ENCODE measurements at places on chromosomes 11 and 22.

DNA sequence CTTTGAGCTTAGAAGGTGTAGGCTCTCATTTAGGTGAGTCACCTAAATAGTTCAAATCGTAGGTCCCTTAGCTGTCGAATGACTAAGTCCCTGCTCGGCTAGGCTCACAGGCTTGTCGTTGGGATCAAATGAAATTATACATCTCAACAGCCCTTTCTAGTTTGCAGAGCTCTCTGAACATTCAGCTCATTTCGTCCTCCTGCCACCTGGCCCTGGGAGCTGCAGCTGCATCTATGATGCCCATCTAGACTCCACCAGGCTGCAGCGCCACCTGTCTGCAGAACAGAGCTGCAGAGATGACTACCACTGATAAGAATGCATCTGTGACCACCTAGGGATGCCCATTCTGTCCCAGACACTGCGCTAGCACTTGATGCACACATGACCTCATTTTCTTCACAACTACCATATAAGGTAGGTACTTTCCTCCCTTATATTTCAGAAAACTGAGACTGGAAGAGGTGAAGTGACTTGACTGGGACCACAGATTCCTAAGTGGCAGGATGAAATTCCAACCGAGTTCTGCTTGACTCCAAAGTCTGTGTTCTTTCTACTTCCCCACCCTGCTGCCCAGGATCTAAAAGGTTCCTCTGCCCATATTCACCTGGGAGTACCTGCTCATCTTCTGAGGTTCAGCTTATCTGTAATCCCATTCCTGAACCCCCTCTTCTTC is 141.1 kb upstream of the NARS2 start:
- peak; percentile 41 for DNase-seq

DNA sequence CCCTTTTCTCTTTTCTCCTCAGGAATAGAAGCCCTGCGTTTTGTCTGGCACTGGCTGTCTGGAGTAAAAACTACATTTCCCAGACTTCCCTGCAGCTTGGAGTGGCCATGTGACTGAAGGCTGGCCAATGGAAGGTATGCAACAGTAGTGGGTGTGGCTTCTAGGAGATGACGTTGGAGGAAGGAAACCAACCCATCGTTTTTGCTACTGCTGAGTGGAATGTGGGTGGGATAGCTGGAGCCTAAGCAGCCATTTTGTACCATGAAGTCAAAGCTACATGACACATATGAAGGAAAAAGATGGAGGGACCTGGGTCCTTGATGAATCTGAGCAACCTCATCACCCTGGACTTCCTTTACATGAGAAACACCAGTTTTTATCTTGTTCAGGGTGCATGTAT is 19.6 kb downstream of the FGF3 start:
- DNase-seq, result no peak

DNA sequence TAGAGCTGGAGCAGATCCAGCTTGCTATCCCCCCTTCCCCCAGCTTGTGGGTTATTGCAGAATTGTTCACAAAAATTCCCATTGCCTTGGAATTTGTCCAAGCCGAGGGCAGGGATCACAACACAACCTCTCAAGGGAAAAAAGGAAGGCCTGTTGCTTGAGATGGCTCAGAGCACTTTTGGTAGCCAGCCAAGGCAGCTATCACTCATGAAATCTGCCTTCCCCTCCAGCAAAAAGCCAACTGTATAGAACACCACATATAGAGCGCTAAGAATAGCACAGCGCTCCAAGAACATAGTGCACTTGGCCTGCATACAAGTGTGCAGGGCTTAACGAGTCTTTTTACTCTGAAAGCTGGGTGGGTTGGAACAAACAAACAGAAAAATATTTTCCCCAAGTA is 46.2 kb downstream of the FAM83F start:
- DNase-seq, result no peak

DNA sequence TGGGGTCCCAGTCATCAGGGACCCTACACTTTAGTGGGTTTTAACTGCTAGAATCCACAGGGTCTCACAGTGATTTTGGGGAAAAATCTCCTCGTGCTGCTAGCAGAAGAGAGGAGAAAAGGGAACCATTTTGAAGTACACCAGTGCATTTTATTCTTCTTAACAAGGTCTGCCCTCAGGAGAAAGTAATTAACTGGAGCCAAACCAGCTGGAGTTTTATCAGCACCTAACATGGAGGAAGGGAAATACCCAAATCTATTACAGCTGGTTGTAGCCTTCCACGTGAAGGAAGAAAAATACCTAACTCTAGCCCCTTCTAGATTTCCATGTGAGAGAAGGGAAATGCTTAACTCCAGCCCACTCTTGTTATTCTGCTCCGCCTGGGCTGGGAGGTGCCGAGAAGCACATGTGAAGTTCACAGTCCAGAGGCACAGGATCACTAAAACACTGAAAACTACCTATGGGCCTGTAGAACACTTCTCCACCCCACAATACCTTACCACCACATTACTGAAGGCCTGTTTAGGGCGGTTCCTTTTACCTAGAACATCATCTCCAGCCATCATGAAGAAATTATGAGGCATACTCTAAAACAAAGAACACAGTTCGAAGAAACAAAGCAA is 31.3 kb upstream of the TEAD1 start:
- no peak for DNase-seq

DNA sequence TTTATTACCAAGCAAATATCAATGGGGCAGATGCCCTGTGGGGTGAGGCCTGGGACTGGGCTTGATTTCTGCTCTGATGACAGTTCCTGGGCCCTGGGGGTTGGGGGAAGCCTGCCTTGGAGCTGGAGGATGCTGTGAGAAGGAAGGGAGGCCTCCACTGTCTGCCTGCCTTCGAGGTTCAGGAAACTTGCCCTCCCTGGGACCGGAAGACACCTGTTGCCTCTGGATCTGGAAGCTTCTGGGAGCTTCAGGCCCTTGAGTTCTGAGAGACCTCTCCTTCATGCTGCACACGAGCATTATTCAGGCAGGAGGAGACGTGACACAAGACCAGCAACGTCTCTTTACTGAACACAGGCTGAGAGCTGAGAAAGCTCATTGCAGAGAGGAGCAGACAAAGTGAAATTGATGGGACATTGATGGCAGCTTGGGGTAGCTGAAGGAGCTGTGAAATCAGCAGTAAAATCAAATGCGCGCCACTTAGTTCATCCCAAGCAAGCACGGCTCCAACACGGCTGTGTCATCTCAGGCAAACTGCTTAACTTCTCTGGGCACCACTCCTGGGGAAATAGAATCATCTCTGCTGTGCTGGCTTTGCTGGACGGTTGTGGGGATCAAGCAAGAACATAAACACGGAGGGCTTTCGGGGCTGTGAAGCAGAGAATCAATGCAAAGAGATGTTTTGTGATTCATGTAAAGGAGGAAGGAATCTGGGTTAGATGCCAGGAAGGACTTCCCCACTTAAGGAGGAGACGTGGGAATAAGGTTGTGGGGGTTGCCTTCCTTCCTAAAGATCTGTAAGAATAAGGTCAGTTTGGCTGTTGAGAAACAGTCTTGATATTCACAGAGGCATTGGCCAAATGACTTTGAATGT is 64.5 kb downstream of the TP53I11 start:
- DNase-seq, result no peak

GRCh38 chr11:74819400-74819799 is 70.8 kb downstream of the RNF169 start:
- DNase-seq, result no peak

GRCh38 chr11:93143800-93144199 is 54.0 kb downstream of the SLC36A4 start:
- DNase-seq, result no peak

DNA sequence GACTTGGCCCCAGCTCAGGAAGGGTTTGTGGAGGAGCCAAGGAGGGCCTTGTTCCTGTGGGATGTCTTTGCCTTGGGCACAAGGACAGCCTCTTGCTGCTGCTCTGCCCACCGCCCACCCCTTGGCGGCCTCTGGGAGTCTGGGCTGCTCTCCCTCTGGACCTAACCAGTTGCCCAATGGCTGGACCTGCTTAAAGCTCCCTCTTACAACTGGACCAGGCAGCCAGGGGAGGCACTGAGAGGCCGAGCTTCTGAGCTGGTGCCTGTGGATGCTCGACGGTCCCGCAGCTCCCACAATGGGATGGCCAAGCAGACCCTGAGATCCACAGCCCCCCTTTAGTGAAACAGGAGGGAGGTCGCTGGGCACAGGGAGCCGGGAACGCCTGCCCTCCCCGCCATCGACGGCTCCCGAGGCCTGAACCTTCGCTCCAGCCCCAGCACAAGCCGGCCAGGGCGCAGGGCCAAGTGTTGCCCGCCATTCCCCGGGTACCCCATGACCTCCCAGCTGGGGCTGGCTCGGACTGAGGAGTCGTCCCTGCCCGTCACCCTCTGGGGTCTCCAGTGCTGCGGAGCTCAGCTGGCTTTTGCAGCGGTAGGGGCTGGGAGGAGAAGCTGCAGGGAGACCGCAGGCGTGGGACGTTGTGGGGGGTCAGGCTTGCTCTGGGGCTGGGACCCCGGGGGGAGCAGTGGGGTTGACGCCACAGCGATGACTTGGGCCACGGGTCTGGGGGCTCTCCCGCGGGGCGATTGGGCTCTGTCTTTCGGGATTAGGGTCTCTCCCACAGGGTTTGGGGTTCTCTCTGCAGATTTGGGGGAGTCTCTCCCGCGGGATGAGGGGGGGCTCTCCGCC is 584 bp upstream of the GAL start:
- no peak for DNase-seq

- no peak for DNase-seq
Measured at GRCh38 chr11:68011051-68011943, 1.2 kb downstream of the ALDH3B1 start.

DNA sequence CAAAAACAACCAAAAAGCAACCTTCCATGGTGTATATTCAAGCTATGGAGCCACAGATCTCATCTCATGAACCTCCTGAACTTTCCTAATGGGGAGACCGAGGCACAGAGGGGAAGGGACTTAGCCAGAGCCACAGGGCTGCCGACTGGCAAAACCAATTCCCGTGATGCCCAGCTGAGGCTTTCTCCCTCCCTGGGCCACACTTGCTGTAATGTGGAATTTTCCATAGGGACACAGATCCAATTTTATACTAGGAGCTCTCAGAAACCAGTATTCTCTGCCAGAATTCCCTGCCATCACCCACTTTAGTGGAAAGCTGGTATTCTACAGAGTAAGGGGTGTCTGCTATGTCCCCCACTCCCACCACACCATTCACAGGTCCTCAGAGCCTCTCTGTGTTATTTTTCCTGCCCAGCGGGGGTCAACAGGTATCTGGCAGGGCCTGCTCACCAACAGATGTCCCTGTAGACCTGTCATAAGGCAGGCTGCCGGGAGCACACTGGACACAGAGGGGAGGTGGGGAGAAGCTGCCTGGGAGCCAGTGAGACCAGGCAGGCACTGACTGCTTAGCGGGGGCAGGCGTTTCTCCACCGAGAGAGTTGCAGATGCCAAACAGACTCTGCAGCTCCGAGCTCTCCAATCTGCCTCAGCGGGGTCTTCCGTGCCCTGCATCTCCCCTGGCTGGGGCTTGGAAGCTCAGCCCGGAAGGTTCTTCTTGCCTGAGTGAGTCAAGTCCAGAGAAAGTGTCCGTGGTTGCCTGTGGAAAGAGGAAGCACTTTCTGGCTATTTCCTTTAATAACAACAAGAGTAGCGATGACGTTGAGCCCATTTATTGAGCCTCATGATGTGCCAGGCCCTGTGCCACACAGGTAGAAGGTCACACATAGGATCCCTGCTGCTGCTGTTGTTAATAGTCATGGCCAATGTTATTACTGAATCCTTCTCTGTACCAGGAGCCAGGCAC is 26.3 kb downstream of the RPS6KA4 start:
- no peak for DNase-seq

GRCh38 chr22:24142241-24142640 is 39.0 kb upstream of the SUSD2 start:
- no peak for DNase-seq

DNA sequence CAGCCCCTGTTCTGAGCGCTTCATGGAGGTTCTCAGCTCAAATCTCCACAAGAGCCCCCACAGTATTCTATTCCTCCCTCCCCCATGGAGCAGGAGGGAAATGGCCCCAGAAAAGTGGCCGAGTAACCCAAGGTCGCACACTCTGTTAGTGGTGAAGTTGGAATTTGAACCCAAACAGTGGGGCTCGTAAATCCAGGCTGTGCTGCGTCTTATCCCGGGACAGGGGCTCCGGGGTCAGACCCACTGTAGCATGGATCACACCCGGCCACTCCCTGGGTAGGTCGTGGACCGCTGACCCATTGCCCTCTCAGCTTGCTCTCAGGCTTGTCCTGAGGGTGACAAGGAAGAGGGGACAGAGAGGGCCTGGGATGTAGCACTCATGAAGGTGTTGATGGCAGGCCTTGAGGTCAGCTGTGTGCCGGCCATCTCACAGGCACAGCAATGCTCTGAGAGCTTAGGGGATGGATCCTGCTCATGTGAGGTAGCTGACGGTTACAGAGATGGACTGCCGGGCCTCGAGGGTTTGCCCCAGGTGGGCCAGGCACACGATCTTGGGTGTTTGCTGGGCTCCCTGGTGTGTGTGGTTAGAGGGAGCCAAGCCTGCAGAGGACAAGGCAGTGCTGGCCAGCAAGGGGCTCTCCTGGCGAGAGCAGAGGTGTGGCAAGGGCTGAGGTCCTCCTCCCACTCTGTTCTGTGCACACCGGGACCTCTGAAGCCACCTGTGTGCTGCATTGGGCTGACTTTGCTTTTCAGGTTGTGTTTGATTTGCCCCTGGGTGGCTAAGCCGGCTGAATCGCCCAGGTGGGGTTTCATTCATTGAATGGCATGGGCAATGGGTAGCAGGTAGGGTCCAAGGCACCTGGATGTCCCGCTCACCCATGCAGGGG is 2.3 kb upstream of the FGF19 start:
- DNase-seq, result no peak

DNA sequence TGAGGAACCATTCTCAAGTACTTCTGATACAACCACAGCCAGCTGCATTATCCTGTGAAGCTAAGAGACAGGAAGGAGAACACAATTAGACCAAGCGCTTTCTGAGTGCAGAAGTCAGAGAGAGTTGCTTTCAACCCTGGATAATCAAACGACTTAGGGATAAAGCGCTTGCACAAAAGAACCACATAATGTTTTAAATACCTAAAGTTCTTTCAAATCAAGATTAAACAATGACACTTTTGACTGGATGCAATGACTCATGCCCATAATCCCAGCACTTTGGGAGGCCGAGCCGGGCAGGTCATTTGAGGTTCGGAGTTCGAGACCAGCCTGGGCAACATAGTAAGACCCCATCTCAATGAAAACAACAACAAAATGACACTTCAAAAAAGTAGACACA is 145.1 kb downstream of the SWAP70 start:
- DNase-seq, result no peak

DNA sequence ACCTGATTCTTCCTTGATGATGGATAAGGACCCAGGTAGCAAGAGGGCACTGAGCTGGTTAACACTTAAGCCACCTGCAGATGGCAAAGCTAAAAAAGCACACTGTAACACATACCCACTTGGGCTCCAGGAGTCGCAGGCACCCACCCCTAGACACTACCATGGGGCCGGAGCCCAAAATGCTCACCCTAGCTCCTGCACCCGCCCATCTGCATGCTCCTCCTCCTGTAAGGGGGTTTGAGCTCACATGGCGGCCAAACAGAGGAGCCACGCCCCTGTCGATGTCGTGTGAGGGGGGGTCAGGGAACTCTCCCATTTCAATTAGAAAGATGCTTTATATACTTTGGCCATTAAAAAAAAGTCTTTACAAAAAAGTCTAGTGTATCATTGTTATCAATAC is 370.7 kb downstream of the DLG2 start:
- DNase-seq, result no peak
